ENCODE measurements at places on chromosomes 5 and 9.

GRCh38 chr5:155689406-155689805, 637.6 kb upstream of the SGCD start:
- no peak for DNase-seq

- no peak for DNase-seq
Measured at GRCh38 chr9:132239518-132239917, 77.7 kb downstream of the NTNG2 start.

- no peak for DNase-seq
Measured at GRCh38 chr5:55188656-55189540, 15.9 kb upstream of the CDC20B start.

DNA sequence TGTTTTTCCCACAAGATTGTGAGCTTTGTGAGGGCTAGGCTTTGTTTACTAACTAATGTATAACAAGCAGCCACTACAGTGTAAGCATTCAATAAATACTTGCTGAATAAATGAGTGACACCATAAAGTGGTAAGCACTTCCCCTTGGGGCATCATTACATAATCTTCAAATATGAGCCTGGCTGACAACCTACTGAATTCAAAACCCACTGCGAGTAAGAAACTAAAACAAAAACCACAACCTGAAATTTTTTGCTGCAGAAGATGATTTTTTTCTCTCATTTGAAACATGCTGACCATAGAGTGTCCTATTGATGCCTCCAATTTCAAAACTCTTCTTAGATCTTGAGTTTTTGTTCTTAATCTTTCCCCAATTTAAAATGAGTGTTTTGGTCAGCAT, 331.3 kb upstream of the CCNG1 start:
- no peak for DNase-seq

DNA sequence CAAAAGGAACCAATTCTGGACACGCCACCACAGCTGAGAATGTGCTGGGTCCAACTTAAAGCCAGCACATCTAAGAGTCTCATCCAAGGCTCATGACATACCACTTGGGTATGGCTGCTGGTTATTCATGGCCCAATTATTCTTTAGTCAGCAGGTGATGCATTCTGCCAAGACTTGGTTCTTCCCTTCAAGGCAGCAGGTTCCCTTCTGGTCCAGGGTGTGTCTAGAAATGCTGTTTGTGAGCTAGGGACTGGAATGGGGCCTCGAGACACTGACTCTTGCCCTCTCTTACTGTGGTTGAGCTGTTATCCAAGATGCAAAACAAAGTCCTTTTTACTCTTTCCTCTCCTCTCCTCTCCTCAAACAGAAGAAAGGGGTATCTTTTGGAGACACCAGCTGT, 522.6 kb downstream of the HINT1 start:
- no peak for DNase-seq

DNA sequence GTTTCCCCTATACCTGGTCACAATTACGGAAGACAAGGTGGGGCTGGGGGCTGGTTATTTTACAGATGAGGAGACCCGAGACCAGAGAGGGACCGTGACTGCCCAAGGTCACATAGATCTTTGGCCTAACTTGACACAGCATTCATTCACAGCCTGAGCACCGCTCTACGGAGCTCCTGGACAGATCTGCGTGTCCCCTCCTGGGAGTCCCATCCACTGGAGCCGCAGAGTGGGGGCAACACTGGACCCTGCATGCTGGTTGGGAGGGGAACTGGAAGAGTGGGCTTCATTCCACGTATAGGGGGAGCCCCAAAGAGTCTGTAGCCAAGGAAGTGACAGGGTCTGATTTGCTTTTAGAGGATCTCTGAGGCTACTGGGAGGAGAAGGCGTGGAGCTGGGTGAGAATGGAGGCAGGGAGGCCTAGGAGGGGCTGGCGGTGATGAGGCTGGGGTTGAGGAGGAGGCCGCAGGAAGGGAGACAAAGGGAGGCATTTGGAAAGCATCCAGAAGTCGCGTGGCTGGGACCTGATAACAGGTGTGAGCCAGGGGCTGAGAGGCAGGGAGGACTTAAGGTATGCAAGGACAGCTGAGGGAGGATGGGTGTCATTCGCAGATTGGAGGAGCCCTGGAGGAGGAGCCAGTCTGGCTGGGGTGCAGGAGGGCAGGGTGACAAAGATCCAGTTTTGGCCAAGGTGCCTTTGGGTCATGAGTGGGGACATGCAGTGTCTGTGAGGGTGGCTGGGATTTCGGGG, 64.3 kb upstream of the IER5L start:
- no peak for DNase-seq

DNA sequence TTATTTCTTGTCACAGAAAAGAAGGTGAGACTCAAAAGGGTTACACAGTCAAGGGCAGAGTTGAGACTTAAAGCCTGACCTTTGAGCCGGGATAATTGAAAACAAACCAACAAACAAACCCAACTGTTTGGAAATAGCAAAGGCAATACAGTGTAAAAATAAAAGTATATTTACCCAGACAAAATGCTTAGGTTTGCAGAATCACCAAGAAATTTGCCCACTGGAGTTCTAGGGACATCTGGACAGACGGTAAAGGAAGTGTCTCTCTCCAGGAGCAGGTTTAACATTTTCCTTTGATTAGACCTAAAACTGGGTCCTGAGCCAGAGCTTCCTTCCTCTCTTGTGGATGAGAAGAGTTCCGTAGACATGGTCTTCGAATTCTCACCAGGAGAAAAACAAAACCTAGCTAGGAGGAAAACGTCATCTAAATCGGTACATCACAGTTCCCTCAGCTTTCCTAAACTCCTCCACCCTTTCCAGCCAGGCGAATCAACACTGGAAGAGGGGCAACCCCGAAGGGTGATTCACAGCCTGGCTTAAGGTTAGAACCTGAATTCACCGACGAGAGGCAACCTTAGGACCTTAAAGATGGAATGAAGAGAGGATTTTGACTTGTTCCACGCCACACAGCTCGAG, 673 bp downstream of the CDC25C start:
- no peak for DNase-seq

DNA sequence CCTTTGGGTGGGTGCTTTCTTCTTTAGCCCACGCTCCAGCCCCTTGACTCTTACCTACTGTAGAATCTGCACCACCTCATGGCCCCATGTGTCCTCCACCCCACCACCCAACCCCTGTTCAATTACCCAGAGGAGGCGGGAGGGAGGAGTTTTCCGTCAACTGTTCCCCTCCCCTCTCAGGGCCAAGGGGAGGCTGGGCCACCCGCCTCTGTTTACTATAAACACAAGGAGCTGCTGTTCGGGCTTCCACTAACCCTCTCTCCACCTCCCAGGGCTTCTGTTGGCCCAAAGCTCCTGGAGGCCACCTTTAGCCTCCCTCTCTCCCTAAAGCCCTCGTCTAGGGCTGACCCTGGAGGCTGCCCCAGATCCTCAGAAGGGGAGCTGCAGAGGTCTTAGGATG, 59.2 kb downstream of the FOXI1 start:
- DNase-seq = no peak

GRCh38 chr5:35679357-35679756, 61.7 kb downstream of the SPEF2 start:
- no peak for DNase-seq

GRCh38 chr5:110001648-110002047, 311.9 kb downstream of the MAN2A1 start:
- DNase-seq = no peak

GRCh38 chr5:172311605-172312004, 28.0 kb upstream of the UBTD2 start:
- no peak for DNase-seq

DNA sequence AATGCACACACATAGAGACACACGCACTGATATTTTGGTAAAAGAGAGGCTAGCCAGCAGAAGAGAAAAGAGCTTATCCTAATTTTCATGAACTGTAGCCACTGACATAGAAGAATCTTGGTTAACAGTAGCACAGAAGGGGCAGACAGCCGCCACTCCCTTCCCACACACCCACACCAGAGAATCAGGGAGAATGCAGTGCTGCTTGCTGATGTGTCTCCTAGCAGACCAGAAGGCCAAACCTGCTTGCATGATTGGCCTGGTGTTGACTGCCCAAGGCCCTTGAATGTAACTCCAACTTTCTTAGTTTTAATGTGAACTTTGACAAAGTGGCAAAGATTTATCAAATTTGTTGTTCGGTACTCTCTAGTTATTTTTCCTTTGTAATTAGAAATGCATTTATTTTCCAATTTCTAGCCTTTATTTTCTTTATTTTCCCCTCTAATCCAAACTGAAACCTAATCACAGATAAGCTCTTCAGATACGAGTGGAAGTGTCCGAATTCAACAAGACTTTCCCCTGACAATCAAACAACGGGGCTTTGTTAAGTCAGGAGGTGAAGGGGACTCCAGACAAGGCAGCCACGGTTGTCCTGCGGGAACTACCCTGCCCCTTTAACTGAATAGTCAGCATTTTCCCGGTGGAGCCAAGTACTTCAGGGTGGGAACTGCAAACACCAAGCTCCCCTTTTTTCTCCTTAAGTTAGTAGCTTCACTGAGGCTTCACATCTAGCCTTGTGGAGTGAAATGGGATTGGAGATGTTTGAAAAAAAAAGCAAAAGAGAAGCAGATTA, 81.9 kb upstream of the CTSL start:
- DNase-seq = no peak

- no peak for DNase-seq
Measured at GRCh38 chr5:1105350-1106265, 6.3 kb downstream of the SLC12A7 start.

DNA sequence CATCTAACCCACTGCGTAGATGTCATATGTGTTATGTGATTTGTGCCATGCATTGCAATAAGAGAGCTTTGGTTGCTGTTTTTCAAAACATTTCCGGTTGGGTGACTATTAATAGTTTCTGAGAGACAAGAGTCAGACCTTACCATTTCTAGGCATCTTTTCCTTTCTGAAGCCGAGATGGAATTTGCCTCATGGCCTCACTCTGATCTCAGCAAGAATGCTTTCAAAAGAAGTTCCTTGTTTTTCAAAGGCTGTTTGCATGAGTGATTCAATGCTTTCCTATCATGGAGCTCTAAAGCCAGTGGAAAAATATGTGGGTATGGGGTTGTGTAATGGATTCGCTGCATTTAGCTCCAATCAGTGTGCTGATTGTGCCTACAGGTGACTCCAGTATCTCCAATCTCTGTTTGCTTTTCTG, 203.1 kb upstream of the PPP1R2B start:
- DNase-seq = no peak

GRCh38 chr5:114101153-114101552, 260.7 kb upstream of the KCNN2 start:
- peak; percentile 75 for DNase-seq

DNA sequence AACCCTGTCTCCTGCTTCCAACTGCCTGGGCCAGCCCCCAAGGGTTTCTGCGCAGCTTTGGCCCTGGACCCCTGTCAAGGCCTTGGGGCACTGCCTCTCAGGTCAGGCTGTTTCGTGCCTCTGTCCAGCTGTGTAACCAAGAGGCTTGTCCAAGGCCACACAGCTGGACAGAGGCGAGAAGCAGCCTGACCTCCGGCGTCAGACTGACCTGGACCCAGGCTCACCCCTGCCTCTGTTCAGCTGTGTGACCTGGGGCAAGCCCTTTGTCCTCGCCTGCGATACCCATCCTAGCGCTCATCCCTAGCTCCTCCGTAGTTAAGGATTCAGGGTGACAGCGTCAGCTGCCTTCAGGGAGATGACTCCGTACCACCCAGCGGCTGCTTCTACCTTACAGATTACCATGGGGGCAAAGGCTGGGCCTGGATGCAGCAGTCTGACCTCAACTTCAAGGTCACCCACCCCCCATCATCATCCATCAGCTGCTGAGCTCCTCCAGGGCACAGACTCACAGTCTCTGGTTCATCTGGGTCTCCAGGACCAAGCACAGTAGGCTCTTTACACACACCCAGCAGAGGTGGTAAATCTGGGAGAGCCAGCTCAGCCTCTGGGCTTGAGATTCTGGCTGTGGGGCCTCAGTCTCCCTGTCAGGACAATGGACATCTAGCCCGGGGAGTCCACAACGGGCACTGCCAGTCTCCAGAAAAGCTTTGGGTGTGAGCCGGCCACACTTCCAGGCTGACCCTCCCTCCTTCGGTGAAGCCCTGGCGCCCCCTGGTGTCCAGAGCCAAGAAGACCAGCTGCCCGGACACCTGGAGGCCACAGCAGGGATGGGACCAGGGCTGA, 7.9 kb downstream of the AK1 start:
- DNase-seq = peak; percentile 24

GRCh38 chr9:96688187-96688586, 33.1 kb upstream of the PRXL2C start:
- DNase-seq = no peak

DNA sequence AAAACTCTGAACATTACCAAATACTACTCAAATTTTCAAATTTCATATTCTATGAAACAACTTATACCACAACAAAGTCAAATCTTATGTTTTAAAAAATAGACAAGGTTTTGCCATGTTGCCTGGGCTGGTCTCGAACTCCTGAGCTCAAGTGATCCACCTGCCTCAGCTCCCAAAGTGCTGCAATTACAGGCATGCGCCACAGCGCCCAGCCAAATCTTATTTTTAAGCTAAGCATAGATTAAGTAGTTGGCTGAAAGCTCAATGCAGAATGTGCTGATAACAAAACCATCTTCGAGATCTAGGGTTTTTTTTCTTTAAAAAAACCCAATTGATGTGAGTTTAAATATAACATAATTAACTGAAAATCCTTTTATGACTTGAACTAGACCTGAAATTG, 6.4 kb downstream of the LMBRD2 start:
- DNase-seq = no peak

DNA sequence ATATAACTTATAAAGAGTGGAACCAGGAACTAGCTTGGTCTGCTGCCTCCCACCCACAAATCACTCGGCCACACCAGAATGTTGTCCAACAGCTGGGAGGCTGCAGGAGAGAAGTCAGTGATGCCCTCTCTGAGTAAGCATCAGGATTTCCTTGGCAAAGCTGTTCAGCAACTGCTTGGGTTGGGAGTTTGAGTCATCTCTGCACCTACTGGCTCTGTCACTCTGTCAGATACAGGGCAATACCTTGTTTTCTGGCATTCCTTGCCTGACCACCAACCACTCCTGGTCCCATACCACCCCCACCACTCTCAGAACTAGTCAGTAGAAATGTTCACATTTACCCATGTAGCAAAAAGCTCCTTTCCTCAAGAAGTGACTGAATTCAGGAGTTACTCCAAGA, 36.8 kb upstream of the GCNT4 start:
- no peak for DNase-seq

GRCh38 chr9:130208600-130209347, 36.6 kb downstream of the NCS1 start:
- peak; percentile 31 for DNase-seq

GRCh38 chr9:98104445-98104881, 14.6 kb downstream of the TRIM14 start:
- no peak for DNase-seq

DNA sequence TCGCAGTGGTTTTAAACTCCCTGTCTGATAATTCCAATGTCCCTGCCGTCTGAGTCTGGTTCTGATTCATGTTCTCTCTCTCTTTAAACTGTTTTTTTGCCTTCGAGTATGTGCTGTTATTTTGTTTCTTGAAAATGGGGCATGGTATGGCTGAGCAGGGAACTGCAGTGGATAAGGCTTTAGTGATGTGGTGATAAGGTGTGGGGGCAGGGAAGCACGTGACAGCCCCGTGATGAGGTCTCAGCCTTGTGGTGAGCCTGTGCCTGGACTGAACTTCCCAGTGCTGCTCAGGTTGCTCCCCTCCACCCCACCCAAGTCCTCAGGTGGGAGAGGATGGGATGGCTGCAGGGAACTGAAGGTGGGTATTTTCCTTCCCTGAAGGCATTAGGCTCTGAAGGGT, 5.5 kb upstream of the ZNF354B start:
- no peak for DNase-seq
